ENCODE measurements at places on chromosomes 16 and 17.

DNA sequence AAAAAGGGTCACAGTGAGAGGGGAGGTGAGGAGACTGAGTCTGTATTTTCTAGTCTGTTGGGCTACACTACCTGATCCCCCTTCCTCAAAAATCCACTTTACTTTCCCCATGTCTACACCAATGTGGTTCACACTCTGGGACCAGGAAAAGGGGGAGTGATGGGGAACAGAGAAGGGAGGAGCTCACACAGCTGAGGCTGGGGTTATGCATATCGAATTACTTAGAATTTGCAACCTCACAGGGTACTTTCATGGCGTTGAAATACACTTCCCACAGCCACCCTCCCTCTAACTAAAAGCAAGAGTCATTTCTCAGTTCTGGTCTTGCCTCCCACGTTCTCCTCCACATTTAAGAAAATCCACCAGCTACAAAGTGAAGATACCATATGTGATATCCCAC lies 14.1 kb downstream of the MAPT start:
- DNase-seq, result no peak

GRCh38 chr17:28743243-28744103 lies at the start of gene TRAF4:
Gene TRAF4, plus strand, starts transcription at chr17:28744011. Its CDS starts 102 bp downstream, at chr17:28744113.
- peak; percentile 71 for DNase-seq

DNA sequence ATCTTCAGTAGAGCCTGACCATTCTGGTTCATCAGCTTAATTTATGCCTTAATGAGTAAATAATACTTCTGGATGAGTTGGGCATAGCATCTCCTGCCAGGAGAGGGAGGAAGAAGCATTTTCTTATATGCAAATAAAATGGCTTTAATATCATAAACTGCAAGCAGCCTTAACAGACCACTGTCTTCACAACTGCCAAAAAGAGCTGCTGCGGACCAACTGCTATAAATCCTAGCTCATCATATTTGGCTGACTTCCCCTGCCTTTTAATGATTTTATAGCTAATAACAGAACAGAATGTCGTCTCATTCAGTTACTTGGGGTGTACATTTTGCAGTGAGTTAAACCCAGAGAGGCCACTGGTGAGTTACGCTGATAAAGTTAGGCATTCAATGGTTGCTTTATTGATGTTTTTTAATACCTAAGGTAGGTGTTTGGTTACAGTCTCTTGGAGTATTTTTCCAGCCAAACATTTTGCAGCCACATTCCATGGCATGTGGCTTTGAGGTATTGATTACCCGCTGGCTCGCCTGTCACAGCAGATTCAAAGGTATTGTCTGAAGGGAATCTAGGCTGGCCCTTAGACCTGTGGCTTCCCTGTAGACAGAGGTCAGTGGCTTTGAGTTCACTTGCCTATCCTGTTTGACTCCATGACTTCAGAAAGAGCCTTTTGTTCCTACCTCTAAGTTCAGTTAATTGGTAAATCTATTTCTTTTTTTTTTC lies 16.4 kb downstream of the FAM20A start:
- no peak for DNase-seq

- no peak for DNase-seq
These were observed 5.0 kb upstream of the ARHGAP17 start for GRCh38 chr16:25020112-25020631.

DNA sequence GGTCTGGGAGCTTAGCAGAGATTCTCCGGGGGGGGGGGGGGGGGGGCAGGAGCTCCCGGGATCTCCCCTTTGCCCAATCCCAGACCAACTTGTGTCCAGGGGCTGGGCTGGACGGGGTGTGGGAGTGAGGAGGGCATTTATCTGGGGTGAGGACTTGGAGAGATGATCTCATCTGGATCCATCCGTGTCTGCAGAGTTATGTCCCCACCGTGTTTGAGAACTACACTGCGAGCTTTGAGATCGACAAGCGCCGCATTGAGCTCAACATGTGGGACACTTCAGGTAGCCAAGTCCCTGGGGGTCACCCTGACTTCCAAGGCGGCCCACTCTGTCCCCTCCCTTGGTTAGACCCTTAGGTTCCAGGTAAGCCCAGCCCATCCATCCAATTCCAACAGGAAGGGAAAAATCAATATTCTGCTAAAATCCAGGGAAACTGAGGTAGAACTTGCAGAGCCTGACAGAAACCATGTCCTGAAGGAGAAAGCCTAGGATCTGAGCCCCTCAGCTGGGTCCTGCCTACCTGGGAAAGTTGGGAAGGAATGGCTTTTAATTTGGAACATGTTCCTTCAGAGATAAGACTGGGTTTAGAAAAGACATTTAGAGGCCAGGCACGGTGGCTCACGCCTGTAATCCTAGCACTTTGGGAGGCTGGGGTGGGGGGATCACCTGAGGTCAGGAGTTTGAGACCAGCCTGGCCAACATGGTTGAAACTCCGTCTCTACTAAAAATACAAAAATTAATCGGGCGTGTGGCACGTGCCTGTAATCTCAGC lies 921 bp downstream of the RND2 start:
- no peak for DNase-seq

DNA sequence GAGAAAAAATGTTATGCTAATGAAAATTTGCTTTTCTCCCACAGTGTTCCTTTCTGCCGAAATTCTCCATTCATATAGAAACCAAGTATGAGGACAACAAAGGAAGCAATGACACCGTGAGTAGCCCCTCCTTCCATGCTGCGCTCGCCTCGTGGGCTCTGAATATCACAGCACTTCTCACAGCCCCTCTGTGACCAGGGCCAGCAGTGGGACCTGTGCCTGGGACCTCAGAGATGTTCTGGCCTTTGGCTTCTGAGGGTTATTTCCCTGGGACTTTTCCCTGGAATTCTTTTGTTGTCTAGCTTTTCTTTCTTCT lies 139.6 kb upstream of the NOL11 start:
- DNase-seq, result no peak

- no peak for DNase-seq
These were observed 28.7 kb downstream of the MRM1 start for GRCh38 chr17:36629970-36630502.

DNA sequence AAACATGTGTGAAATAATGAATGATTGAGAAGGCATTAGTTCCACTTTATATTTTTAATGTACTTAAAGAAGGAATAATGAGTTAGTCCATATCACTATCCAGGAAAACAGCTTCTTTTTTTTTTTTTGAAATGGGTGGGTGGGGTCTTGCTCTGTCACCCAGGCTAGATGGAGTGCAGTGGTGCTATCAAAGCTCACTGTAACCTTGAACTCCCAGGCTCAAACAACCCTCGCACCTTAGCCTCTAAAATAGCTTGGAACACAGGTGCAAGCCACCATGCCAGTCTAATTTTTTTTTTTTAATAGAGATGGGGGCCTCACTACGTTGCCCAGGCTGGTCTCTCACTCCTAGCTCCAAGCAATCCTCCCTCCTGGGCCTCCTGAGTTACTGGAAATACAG lies 275.5 kb downstream of the CEP112 start:
- DNase-seq, result no peak

DNA sequence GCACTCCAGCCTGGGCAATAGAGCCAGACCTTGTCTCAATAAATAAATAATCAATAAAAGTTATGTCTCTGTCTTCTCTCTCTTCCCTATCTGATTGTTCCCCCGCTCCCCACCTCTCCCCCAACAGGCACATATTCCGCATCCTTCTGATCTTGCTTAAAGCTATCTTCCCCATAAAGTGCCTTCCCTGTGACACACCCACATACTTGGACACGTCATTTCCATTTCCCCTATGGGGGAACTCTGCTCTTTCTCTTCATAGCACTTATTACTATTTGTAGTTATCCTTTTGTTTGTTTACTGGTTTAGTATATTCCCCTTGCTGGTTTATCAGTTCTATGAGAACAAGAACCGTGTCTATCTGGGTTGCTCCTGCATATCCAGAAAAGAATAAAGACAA lies 14.9 kb downstream of the MYO1D start:
- DNase-seq, result no peak

- no peak for DNase-seq
These were observed 10.8 kb downstream of the CPNE2 start for GRCh38 chr16:57102888-57103851.

- no peak for DNase-seq
These were observed 234.5 kb downstream of the SEC14L1 start for GRCh38 chr17:77375108-77375916.

DNA sequence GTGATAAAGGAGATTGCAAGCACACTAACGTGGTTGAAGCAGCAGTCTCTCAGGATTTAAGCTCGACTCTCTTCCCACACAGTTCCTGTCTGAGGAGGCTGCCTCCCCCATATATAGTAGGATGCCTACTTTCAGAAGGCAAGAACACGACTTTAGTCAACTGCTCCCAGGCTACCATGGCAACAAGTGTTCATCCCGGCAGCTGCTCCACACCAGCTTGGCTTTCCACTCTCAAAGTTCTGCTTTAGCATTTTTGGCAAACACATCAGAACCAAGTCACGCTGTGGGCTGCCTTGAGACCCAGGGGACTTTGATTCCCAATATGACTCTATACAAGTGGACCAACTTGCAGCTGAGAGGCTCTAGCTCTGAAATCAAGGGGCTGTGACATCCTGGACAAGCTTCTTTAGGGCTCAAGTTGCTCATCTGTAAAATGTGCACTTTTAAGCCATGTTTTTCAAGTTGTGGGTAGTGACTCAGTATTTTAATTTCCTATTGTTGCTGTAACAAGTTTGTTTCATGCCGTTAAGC lies 16.5 kb downstream of the ZP2 start:
- no peak for DNase-seq

GRCh38 chr16:81578636-81579413 lies 134.2 kb downstream of the CMIP start:
- DNase-seq, result no peak

- no peak for DNase-seq
These were observed 21.6 kb downstream of the FOXF1 start for GRCh38 chr16:86531641-86532525.

DNA sequence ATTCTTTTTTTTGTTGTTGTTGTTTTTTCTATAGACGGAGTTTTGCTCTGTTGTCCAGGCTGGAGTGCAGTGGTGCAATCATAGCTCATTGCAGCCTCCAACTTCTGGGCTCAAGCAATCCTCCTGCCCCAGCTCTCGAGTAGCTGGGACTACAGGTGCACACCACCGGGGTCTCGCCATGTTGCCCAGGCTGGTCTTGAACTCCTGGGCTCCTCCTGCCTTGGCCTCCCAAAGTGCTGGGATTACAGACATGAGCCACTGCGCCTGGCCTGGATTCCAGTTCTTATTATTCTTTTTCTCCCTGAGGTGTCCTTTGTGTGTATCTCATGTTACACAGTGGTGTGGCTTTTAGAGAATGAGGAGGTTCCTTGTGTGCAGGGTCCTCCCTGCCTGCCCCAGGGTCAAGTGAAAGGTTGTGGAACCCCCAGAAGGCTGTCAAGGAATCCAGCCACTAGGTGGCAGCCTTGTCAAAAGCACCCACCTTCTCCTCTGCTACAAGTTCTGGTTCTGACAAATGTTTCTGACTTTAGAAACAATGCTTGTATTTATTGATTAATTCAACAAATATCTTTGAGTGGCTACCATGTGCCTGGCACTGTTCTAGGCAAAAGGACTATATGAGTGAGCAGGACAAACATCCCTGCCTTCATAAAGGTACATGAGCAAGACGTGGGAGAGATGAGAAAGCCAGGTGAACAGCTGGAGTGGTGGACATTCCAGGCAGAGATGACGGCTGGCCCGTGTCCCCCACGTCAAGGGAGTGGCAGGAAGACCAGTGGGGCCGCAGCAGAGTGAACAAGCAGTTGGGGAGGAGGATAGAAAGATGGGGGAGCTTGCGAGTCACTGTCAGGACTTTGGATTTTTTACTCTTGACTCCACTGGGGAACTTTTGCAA lies 112.4 kb downstream of the SPECC1 start:
- DNase-seq, result peak; percentile 9

DNA sequence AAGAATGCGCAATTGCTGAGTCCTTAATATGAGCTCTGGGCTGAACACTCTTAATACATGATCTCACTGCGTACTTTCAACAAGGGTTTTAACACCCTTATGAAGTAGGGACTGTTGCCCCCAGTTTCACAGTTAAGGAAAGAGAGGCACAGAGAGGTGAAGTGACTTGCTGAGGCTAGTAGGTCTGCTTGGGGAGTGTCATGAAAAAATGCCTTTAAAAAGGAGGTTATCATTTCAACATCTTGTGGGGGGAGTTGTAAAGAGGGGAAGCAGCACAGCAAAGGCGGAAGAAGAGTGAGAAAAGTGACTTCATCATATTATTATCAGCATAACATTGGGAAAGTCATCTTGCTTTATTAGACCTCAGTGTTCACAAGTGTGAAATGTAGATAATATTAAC lies 2.1 kb downstream of the CCL4L2 start:
- no peak for DNase-seq

DNA sequence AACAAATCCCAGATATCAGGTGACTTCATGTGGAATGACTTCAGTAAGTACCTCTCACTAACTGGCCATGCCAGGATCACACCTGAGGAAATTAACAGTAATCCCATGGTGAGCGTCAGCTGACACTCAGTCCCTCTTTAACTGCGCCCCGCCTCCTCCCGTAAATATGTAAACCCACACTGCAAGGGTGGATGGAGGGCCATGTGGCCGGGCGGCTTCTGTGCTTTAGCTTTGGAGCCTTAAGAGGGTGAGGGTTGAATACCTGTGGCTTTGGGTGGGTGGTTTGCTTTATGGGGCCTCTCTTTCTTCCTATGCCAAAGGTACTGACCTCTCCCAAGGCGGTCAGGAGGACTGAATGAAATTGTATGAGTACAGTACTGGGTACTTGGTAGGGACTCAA lies 141.7 kb downstream of the MRM1 start:
- no peak for DNase-seq

DNA sequence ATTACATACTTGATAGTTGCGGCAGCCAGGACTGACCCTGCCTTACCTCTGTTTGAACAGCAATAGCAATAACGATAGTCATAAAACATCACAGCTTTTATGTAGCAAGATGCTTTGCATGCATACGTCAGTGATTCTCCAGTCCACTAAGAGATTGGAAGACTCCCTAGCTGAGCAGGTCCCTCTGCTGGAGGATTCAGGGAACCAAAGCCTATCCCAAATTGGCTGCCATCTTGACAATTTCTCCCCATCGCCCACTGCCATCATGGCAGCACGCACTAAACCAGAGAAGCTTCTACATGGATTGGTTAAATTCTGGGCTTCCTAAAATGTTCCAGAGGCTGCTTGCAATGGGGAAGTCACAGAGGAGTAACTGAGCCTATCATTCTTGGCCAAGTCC lies 360.6 kb upstream of the XYLT1 start:
- no peak for DNase-seq

GRCh38 chr17:27576477-27577083 lies 54.4 kb upstream of the LGALS9 start:
- DNase-seq, result no peak

- no peak for DNase-seq
These were observed 129.3 kb downstream of the PARN start for GRCh38 chr16:14500791-14501190.
